ENCODE measurements at places on chromosomes 11 and 22.

DNA sequence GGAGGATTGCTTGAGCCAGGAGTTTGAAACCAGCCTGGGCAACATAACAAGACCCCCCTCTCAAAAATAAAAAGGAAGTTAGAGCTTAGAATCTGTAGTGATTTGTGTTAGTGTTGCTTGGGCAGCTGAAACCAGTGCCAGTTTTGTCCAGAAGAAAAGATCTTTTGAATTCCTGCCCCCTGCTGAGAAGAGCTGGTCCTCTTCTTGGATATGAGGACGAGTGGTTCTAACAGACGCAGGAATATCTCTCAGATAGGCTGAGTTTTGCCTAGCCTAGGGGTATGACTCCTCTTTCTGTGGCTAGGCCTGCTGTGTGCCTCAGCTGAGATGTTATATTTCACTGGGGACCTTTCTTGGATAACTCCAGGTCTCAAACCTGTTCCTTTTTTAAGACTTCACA lies 102.8 kb downstream of the STIM1 start:
- DNase-seq: no peak

GRCh38 chr22:27786965-27787364 lies 14.6 kb downstream of the MN1 start:
- no peak for DNase-seq

- no peak for DNase-seq
These were observed 70.6 kb downstream of the PHF21A start for GRCh38 chr11:46050662-46051061.

GRCh38 chr22:50208939-50209892 lies 8.4 kb downstream of the SELENOO start:
- no peak for DNase-seq

DNA sequence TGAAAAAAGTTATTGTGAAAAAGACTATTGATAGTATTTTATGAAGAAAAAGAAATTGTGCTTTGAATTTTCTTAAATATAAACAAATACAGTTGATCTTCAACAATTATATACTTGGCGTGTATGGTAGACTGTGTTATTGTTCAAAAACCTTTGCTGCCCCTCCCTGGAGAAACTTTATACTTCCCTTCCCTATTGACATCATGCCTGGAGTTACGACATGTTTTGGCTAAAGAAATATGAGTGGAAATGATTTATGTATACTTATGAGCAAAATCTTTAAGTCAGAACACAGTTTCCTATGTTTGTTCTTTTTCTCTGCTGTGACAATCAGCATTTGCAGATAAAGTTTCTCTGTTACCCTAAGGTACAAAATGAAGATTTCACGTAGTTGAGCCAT lies 243.8 kb downstream of the TMEM135 start:
- no peak for DNase-seq

GRCh38 chr22:45785458-45785857 lies 113.8 kb downstream of the ATXN10 start:
- DNase-seq: no peak

- DNase-seq: no peak
These were observed 4.0 kb upstream of the MCAM start for GRCh38 chr11:119320776-119321524.

GRCh38 chr11:72191961-72192381 lies at the start of gene FOLR1:
Gene FOLR1, plus strand, starts transcription at chr11:72192140. Its CDS starts 34 bp downstream, at chr11:72192174.
- no peak for DNase-seq

- DNase-seq: no peak
These were observed 23.8 kb upstream of the OAF start for GRCh38 chr11:120186774-120187591.

DNA sequence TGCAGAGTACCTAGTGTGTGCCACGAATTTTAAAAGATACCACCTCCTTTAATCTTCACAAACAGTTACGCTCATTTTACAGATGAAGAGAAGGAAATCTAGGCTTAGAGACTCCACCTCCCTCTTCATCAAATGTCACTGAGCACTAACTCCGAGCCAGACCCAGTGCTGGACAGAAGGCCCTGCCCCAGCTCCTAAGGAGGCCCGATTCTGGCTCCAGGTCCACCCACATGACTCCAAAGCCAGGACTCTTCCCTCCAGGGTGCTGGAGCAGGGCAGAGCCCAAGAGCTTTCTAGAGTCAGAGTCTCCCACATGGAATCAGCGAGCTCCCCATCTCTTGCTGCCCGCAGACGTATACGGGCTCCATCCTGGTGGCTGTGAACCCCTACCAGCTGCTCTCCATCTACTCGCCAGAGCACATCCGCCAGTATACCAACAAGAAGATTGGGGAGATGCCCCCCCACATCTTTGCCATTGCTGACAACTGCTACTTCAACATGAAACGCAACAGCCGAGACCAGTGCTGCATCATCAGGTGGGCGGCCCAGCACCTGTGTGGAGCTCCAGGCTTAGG lies 27.6 kb downstream of the MYO7A start:
- no peak for DNase-seq

DNA sequence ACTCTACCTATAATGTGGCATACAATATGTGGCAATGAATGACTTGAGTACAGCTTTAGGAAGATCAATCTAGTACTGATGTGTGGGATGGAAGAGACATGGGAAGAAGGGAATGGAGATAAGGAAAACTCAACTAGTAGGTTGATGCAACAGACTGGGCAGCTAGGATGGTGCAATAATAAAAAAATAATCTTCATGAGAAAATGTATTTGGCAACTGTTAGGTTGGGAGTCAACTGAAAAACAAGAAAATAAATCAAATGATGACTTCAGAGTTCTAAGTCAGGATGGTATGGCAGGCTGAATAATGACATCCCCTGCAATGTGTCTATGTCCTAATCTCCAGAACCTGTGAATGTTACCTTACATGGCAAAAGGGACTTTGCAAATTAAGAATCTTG lies 236.8 kb upstream of the PITPNB start:
- DNase-seq: no peak

- DNase-seq: no peak
These were observed 1105.3 kb downstream of the LRRC4C start for GRCh38 chr11:40354121-40354520.

DNA sequence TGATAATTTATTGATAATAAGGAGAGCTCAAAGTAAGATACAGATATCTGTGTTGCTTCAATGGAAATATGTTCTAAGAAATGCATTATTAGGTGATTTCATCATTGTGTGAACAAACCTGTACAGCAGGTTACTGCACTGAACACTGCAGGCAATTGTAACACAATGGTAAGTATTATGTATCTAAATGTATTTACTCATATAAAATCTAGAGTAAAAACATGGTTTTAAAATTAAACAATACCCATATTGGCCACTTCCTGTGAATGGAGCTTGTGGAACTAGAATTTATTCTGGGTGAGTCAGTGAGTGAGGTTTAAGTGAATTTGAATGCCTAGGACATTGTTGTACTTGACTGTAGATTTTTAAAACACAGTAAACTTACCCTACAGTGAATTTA lies 722.9 kb upstream of the RAG2 start:
- no peak for DNase-seq

GRCh38 chr22:42319386-42319785 lies 48.9 kb upstream of the TCF20 start:
- DNase-seq: no peak

- no peak for DNase-seq
These were observed 12.9 kb upstream of the ARFGAP3 start for GRCh38 chr22:42869888-42870480.

- no peak for DNase-seq
These were observed 33.5 kb downstream of the CLMP start for GRCh38 chr11:123161376-123162030.

DNA sequence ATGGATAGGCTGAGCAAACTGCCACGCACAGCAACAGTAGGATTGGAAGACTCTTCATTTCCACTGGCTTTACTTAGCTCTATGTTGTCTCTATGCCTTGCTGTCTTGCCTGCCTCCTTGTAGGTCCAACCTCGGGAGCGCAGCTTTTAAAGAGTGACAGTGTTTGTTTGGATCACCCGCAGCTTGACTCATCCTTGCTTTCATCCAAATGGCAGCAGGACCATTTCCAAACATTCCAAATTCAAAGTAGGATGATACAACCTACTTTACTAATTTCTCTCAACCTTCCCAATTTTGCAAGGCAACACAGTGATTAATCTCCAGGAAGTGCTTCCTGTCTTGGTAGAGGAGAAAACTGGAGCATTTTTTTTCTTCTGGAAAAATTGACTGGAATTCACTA lies at the start of gene MMP3:
MMP3 (minus strand) TSS at position 121 of the 400 bp plus-strand sequence; CDS start at position 58, 63 bp downstream.
- DNase-seq: no peak

DNA sequence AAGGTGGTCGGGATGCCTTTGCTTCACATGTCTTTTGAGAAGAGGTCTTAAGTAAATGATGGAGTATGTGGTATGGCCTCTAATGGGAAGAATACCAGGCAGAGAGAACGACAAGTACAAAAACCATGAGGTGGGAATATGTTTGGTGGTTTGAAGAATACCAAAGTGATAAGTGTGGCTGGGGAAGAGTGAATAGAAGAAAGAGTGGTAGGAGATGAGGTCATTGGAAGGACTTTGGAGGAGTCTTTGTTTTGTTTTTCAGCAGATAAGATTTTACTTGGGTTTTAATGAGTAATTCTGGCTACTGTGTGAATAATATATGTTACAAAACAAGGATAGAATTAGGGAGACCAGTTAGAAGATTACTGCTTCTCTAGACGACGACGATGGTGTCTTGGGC lies 515.4 kb downstream of the RAB38 start:
- DNase-seq: no peak

- DNase-seq: no peak
These were observed 28.6 kb downstream of the KIAA1671 start for GRCh38 chr22:24981066-24981465.

DNA sequence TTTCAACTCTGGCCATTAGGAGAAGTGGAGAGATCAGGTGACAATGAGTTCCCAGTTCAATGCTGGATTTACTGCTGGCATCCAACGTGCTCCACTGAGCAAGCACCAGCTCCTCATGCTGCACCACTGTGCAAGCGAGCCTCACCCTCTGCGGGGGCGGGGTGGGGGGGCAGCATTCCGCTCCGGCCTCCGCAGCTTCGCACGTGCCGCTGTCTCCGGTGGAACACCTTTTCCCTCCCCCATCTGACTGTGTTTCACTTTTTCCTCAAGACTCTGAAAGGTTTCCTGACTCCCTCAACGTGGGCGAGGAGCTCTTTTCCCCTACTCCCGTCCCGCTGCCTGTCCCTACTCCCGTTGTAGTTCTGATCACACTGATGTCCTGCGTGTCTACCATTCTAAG lies 835 bp upstream of the RHOD start:
- DNase-seq: no peak

DNA sequence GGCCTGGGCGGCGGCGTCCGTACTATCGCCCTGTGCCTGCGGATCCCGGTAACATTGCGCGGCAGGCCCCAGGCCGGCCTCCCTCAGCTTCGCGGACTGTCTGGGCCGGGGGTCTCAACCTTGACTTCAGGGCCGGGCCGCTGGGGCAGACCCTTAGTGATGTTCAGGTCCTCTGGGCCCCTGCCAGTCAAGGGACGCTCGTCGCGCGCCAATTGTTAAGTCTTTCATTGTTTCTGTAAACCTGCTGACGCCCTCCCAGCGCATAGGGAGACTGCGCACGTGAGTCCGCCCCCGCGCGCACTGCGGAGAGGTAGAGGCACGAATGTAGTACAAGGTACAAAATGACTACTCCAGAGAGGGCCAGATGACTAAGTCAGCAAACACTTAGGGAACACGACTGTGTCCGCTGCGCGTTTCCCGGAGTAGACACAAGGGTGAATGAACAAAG lies 451 bp upstream of the HDHD5 start:
- no peak for DNase-seq

GRCh38 chr11:122721201-122721963 lies 65.9 kb downstream of the UBASH3B start:
- no peak for DNase-seq

GRCh38 chr11:116207019-116207418 lies 565.8 kb downstream of the BUD13 start:
- no peak for DNase-seq

DNA sequence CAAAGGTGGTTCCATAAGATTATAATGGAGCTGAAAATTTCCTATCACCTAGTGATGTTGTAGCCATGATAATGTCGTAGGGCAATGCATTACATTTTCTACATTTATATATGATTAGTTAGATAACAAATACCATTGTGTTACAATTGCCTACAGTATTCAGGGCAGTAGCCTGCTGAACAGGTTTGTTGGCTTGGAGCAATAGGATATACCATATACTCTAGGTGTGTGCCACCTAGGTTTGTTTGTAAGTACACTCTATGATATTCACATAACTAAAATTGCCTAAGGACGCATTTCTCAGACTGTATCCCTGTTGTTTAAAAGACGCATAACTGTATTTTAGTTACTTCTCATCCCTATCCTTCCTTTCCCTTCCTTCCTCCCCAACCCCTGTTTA lies 13.6 kb downstream of the PLEKHB1 start:
- no peak for DNase-seq

DNA sequence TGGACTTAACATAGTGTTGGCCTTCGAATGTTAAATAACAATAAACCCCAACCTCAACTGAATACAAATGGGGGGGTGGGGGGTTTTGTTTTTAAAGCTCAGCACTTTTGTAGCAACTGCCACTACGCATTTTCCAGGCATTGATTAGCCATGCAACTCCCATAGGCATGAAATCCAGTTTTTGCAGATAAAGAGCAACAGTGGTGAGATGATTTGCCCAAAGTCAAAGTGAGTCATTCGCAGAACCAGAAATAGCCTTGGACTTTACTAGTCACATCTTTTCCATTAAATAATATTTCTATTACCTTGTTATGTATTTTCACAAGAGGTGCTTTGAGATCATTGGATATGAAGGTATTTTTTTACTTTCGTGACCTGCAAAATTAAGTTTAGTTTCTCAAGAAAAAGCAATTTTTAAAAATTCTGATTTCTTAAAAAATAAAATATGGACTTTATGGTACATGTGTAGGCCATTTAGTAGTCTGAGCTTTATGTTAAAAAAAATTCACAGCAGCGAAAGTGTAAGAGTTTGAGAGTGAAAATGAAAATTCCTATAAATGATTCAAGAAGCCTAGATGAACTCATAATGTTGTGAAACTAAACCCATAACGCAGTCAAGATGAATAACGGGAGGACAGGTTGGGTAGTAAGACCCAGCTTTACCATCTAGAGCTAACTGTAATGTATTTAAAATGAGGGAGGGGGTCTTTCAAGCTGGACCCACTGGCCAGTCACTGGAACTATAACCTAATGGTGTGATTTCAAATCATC lies 1.9 kb upstream of the PHF21A start:
- no peak for DNase-seq

DNA sequence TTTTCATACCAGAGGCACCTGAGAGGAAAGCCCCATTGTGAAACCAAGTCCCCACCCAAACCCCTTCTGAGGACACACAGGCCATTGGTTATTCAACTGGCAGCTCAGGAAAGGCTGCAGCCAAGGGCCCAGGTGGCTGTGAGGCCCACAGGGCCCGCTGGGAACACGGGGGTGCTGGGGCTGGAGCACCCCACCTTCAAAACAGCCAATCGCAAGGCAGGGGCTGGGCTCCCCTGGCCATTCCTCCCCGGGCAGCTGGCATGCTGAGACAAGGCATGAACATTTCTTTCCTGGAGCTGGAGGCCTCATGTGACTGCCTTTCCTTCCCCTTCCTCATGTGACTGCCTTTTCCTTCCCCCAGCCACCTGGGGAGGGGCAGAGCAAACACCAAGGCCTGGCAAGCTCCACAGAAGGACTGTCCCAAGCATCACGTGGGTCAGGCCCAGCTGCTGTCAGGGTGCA lies 76.9 kb downstream of the PIWIL3 start:
- DNase-seq: no peak
